ENCODE measurements at places on chromosomes 6 and 20.

DNA sequence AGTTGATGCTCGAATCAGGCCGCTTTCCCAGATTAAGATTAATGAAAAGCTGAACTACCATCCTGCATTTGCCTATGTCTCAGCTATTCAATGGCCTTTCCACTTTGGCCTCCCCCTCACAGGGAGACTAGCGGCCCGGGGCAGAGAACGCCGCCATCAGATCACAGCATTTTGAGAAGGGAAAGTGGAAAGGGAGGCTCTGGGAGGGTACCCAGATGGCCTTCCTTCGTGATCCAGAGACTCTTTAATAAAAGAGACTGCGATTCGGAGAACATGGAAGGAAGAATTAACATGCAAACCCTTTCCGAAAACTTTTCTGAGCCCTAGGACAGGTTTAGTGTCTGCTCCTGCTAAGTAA is 533 bp downstream of the MRPS18A start:
- DNase-seq, result no peak

DNA sequence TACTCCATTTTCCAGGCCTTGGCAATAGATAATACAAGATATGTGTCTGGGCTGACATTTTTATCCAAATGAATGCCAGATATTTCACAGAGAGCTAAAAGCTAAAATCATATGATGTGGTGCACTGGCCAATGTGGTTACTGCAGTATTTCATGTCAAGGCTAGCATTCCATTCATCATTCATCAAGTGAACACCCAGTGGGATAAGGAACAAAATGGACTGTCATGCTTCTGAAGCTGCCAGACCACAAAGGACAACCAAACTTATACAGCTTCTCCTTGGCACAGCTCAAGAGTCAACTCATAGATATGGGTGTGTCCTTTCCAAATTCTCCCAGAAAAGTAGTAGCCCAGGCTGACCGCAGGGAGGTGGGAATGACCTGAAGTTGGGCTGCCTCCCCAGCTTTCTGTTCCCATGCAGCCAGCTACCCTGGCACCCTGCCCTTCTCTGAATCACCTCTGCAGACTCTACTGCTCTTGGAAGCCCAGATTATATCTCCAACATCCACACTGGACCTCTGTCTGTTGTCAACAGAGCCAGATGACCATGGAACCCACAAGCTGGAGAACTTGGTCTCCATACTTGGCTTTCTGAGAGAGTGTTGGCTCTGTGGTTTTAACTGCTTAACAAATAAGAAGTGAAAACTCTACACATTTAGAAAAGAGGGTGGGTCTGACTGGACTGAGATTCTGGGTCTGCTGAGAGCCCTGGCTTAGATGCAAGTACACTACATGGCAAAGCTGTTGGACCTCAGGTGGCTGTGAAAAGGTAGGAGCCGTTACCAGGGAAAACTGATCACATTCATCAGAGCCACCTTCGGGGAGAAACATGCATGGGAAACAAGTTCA is 122.8 kb downstream of the ALDH8A1 start:
- DNase-seq, result no peak

- no peak for DNase-seq
Observed at GRCh38 chr20:48717095-48717672, 110.6 kb downstream of the PREX1 start.

DNA sequence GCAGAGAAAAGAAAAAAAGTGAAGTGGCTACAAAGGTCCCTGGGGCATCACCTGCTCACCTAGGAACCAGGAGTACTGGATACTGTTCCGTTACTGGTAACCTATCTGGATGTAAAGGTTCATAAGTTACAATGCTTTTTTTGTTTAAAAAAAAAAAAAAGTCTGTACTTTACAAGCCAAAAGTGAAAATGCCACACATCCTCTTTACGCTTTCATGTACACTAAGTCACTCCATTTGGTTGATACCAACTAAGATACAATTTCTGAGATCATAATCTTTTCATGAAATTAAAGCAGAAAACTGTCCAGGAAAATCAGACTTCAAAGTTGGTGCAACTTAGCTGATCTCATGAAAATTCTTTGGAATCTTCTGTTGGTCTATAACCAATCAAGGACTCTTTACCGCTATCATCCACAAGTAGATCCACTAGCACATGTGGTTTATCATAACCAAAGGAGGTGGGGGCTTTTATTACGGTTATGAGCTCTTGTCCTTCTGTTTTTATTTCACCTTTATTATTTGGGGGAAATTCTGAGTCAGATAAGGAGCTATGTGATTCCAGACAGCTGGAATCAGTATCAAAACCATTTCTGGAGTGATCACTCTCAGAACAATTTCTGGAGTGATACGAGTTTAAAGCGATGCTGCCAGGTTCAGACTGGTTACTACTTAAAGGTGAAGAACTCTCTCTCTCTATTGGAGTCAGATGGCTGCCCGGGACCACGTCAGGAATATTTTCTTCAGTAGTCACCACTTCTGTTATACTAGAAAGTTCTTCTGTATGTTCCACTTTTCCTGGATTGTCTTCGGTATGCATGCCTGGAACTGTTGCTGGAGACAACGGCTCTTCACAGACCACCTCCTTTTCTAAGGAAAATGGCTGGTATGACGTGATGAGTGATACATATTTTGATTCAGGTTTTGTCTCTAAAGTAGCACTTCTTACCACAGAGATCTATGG is 21.2 kb downstream of the IFNGR1 start:
- no peak for DNase-seq

GRCh38 chr20:4135385-4136077 is 120.2 kb upstream of the RNF24 start:
- DNase-seq, result no peak
